ENCODE measurements at places on chromosomes 12 and 14.

DNA sequence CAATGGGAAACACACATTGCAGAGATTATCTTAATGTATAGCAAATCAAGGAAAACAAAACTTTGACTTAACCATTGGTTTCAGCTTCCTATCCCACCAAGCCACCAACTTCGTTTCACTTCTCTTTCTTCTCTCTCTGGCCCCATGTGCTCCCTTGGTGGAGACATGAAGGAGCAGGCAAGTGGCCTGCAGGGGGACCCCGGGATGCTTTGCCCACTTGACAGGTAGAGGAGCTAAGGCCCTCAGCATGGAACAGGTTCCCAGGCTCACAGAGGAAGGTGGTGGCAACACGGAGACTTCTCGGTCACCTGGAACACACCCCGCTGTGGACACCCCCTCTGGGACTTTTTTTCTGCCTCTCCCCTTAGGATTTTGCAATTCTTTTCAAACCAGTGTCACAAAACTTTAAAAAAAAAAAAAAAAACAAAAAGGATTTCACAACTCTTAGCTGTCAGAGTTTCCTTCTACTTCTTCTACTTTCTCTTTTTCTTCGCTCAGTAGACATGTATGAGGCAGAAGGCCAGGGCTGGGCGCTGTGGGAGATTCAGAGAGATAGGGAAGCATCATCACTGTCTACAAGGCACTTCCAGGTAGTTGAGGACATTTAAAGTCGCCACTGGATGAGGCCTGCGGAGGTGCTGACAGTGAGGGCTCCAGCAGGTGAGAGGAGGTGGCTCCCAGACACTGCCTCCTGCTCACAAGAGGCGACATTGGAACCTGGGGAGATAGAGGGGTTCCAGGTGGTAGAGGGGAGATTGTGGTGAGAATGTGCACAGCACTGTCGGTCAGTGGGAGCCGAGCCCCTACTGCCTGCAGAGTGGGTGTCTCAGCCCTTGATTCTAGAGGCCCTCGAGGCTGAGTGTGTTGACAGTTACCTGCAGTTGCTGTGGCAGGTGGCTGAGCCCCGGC is 119.6 kb downstream of the GCH1 start:
- no peak for DNase-seq

DNA sequence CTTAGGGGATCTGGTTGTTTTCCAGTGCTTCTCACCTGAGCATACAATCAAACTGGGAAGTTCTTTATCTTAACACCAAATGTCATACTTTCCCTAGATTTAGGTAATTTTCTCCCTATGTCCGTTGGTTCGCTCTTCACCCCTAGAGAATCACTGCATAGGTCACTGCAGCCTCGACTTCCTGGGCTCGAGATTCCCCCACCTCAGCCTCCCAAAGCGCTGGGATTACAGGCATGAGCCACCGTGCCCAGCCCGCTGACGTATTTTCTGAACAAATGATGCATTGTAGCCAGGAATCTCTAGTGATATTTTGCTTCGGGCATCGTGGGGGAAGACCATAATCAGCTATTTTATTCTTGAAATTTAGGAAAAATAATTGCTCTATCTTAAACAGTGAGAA is 1.1 kb upstream of the RPL41 start:
- no peak for DNase-seq

DNA sequence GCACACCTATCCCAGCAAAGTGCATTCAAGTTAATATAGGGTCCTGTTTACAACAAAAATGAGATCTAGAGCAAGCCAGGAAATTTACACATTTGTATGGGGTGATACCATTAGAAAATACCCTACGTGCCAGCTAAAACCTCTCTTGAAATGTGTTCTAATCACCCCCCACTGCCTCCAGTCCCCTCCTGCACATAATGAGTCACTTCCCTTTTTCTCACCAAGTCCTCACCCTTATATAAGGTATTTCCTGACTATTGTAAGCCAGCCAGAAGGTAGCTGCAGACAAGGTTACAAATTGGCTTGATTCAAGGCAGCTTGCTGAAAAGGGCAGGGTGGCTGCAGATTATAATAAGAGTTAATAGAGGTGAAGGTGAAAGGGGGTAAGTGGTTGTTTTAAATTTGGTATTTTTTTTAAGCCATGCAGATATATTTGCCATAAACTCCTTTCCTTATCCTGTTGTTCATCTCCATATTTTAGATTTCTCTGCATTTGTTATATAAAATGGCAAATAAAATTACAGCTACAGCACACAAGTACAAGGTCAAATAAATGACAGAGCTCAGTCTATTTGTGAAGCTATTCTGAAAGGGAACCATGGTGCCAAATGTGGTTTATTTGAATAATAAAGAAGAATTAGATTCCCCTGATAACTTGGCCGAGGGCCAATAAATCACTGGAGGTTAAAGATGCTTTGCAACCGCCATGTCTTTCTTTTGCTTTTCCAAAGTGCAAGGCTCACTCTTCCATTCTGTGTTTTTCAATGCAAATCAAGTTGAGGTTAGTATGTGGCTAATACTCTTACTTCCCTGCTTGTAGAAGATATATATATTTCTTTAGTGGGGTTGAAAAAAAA is 385.9 kb downstream of the EGLN3 start:
- no peak for DNase-seq

DNA sequence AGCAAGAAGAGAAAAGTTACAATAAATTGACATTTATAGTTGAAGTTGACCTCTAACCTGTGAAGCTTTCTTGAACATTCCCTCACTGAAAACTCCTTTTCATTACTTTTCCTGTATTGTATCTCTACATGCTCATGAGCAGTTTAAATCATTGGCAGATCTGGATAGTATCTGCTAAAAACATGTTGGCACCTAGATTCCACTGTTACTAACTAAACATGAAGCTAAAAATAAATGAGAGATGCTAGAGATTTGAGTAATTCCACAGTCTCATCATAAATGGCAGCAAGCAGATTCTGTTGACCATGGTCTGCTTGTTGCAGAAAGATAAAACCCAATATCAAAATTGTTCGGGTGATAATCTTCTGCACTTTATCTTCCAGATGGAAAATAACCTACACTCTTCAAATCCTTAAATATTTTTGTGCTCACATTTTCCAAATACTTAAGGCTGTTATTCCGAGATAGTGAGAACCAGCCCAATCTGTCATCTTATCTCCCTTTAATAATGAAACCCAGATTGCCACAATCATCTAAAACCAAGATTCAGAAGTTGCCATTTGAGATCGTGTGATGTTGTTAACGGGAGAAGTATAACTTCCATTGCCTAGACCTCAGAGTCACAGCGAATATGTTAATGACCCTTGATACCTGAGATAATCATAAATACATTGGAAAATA is 171.0 kb upstream of the DAAM1 start:
- DNase-seq: no peak

GRCh38 chr12:49228653-49229052 is 36.2 kb upstream of the TUBA1C start:
- no peak for DNase-seq

DNA sequence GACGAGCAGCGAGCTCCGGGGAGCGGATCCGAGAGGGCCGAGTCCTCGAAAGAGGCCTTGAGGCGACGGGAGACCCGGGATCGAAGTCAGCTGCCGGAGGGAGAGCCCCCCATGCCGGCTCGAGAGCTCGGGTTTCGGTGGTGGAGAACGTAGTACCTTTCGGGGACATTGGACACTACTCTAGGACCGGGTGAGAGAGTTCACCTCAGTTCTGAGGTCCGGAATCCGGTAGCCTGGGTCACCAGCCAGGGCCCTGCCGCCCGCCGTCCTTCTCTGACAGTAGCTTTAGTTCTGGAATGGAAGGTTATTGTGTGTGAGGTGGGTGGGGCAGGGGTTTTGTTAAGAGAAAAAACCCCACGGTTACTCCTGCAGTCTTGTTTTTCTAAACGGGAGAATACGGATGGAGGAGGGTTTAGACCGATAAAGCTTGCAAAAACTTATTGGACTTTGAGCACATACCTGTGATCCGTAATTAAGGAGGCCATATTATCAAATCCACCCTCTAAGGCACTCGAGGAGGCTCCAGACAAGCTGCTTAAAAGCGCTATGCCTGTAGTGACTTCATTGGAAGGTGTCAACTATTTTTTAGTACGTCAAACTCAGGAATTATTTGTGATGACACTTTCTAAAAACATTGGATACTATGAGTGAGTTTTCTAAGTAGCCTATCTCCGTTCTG is 765 bp downstream of the SCYL2 start:
- DNase-seq: no peak

- DNase-seq: no peak
Observed at GRCh38 chr14:55957950-55958349, 160.3 kb upstream of the PELI2 start.

GRCh38 chr12:51238037-51238509 is 553 bp upstream of the DAZAP2 start:
- peak; percentile 27 for DNase-seq

DNA sequence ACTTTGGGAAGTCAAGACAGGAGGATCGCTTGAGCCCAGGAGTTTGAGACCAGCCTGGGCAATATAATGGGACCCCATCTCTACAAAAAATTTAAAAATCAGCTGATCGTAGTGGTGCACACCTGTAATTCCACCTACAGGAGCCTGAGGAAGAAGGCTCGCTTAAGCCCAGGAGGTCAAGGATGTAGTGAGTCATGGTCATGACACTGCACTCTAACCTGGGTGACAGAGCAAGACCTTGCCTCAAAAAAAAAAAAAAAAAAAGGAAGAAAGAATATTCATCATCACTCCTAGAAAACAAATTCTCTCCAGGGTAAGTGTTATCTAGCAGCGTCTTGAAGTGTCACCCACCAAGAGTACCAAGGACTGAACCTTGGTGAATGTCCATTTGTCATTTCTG is 34.2 kb upstream of the PLXNC1 start:
- DNase-seq: no peak

Data from NCI-H1417 treated with DMSO at 0.1 percent for 48 hours (cell line).